ENCODE measurements at places on chromosomes 5 and 9.

DNA sequence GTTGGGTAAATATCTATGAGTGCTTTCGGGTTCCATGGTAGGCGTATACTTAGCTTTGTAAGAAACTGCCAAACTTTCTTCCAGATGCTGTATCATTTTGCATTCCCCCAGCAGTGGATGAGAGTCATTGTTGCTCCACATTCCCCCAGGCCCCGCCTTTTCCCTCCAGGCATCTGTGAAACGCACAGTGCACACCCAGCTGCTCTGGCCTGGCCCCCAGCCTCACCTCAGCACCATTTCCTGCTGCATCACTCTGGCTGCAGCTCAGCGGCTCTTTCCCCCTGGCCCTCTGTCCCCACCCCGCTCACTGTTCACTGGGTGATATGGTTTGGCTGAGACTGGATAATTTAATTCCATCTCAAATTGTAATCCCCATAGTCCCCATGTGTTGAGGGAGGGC, 76.6 kb upstream of the SPTLC1 start:
- no peak for DNase-seq

GRCh38 chr9:114008667-114009410, 69.3 kb downstream of the AMBP start:
- DNase-seq, result no peak

GRCh38 chr5:113293068-113293974, 141.5 kb downstream of the TSSK1B start:
- no peak for DNase-seq

GRCh38 chr5:114390431-114390830, 28.6 kb downstream of the KCNN2 start:
- no peak for DNase-seq

- DNase-seq, result no peak
Observed at GRCh38 chr9:91803151-91803940, 146.7 kb downstream of the ROR2 start.

- DNase-seq, result no peak
Observed at GRCh38 chr9:31135567-31135966, 1248.9 kb upstream of the ACO1 start.

DNA sequence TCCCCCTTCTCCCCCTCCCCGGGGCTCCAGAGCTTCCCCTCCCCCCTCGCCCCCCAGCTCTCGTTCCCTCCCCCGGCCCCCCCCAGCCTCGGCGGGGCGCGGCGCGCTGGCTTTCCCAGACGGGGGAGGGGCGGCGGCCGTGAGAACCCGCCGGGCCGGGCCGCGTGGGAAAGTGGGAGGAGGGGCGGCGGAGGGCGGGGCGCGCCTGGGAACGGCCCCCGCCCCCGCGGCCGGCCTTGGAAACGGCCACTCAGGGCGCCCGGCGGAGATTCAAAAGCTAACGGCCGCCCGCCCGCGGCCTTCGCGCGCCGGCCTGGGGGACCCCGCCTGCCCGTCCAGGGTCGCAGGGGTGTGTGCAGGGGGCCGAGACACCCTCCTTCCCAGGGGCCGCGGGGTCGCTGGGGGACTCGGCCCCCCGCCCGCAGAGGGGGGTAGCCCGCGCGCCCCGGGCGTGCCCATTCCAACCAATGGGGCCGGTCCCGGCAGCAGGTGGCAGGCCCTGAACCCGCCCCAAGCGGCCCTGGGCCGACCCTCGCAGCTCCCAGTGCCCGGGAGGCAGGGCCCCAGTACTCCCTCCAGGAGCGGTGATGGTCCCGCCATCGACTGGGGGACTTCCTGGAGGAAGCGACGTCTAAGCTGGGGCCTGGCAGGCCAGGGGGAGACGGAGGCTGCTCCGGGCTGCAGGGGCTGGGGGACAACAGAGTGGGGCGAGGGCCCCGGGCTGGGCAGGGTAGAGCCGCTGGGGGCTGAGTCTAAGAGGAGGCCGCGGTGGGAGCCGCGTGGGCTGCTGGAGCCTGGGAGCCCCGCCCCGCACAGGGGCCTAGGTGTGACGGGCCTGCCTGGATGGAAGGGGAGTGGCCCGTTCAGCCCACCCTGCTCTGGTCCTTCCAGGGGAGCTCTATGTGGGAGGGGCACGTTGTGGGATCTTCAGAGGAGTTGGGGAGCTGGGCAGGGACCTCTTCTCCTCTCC, 14.2 kb upstream of the NRARP start:
- no peak for DNase-seq

- no peak for DNase-seq
Observed at GRCh38 chr5:132746954-132747615, at the start of gene CCNI2. Gene CCNI2, plus strand, starts transcription at chr5:132747426. Its CDS starts 70 bp downstream, at chr5:132747496.

GRCh38 chr5:74464512-74465209, 175.9 kb downstream of the ENC1 start:
- no peak for DNase-seq

DNA sequence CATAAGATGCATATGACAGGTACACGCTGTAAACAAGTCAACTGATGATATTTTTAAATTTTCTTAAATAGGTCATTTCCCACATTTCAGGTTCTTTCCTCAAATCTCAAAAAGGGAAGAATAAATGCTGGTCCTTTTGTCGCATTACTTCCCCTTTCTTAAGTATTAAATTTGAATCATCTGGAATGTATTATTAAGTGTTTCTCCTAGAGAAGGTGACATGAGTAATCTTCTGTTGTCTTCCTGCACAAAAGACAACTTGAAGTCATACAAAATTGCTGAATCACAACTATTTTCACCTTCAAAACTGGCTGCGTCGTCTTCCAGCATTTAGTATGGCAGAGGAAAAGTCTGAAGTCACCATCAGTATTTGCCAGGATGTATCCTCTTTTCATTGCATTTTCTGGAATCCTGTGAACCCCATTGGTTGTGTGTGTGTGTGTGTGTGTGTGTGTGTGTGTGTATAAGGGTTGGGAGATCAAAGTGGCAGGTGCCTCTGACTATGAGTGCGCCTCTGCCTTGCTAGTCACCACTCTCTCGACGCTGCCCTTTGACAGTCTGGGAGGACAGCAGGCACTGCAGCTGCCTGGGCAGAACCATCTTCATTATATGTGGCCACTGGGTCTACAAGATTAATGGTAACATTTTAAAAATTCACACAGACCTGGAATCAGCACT, 86.9 kb downstream of the MVB12B start:
- DNase-seq, result no peak

DNA sequence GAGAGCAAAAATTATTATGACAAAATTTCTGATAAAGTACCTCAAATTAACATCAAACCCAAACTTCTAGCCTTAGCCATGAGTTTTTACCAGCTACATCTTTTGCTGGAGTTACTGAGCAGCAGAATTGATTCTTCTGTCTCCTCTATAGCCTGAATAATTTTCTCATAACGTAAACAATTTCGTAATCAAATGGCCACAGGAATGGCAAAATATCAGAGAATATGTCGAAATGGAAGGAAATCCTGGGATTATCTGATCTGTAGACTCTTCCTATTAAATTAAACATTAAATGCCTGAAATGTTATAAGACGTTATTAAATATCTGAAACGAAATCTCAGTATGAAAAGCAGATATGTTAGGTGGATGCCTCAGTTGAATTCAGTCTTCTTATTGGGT, 41.1 kb downstream of the LURAP1L start:
- DNase-seq, result no peak

- DNase-seq, result no peak
Observed at GRCh38 chr5:144979516-144980264, 809.0 kb downstream of the KCTD16 start.

DNA sequence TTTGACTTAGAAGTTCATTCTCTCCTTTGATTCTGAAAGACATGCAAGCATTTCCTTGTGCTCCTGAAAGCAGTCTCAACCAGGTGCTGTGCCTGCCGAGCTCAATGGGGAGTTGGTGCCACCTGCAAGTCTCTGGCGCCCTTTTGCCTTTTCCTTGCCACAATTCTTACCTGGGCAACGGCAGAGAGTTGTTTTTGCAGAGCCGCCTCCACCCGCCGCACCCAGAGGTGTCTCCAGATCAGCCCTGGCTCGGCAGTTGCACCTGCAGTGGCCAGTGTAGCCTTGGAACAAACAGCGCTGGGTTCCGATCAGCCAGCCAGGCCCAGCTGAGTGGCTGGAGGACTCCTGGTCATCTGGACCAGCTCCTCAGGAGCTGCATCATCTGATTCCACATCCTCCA, 262.9 kb downstream of the IRX2 start:
- no peak for DNase-seq

DNA sequence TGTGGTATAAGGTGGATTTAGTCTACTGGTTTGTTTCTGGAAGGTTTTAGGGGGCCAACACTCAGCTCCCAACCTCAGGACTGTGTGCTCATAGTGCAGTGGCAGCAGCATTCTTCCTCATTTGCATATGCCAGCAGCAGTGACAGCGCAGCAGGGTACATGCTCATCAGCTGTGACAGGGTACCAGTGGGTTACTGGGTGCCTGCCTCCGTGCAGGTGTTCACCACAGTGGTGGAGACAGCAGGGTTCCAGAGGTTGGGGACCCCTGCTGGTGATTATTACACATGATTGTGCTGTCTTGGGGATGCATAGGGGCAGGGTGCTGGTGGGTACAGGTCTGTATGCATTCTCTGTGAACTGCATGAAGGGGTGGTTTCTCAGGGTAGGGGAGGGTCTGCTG, 45.5 kb upstream of the IFNE start:
- no peak for DNase-seq

- no peak for DNase-seq
Observed at GRCh38 chr9:137619240-137620047, 639 bp downstream of the EHMT1 start.

GRCh38 chr9:93183663-93184431, at the start of gene WNK2:
Gene WNK2, plus strand, starts transcription at chr9:93184139. Its CDS starts 791 bp downstream, at chr9:93184930.
- DNase-seq, result no peak

GRCh38 chr5:87183896-87184295, 83.8 kb upstream of the RASA1 start:
- no peak for DNase-seq

DNA sequence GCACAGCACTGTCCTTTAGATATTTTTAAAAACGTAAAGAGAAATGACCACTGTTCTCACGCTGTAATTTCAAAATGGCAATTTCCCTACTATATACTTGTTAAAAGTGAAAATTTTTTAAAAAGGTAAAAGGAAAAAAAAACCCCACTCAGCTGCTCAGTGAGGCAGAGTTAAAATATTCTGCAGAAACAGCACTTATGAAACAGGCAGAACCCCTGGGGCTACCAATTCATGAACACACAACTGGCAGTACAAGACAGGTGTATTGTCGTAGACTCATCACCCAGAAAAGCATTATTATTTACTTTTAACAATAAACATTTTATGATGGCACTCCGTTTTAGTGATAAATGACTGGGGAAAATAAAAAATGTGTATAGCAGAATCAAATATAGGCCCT, 1.5 kb upstream of the RASGRF2 start:
- DNase-seq, result no peak

DNA sequence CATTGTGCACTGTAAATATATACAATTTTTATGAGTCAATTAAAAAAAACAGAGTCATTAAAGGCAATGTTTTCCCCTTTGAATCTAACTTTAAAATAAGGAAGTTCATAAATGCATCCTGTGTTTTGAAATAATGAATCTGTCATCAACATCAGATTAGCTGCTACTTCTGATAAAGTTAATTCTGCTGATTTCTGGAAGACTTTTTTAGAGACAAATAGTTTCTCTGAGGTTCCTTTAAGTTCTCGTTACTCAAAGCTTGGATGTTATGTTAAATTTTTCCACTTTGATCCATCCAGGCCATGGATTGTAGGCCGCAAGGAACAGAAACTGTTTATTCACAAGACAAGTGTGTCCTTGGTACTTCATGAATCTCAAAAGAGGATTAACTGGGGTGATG, 115.5 kb downstream of the CARTPT start:
- DNase-seq, result no peak

DNA sequence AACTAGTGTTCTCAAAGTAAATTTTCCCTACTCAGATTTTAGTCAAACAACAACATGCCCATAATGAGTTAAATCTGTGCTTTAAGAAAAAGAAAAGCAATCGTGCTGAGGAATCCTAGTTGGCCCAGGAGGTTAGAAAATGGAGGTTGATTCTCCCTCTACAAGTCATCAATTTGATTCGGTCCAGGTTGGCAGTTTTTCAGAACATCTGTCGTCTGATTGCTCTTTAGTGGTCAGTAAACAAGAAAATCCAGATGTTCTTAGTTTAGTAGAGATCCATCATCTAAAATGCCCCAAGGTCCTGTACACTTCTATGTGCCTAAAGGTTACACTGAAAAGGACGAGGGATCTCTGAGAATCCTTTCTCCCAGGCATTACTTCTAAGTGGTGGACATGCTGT, 659.2 kb downstream of the MTRR start:
- DNase-seq, result no peak

DNA sequence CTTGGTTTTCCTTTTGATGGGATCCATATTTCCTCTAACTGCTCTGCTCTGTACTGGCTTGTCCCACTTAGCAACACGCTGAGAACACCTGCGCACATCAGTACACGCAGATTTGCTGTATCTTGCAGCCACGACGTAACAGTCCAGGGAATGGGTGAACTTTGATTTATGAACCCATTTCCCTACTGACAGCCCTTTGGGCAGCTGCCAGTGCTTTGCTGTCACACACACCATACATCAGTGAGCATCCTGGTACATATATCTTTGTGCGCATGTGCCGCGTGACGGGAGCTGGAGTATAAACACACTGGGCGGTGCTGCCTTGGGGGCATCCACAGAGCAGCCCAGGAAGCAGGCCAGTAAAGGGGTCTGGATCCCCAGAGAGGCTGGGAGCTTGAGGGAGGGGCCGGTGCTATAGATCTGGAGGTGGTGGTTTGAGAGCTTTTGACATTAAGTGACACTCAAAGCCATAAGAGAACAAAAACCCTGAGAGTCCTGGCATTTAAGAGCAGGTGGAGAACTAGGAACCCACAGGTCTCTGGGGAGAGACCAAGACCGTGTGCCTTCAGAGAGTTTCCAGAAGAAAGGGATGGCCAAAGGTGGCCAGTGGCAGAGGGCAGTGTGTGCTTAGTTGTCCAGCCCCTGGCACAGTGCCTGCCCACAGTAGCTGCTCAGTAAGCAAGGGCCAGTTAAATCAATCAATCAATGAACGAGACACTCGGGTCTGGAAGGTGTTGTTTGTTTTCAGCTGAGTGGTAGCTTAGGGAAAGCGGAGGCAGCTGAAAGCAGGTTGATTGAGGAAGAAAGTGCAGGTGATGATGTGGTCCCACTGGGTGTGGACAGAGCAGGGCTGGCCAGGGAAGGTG, 53.7 kb downstream of the LMX1B start:
- DNase-seq, result no peak

DNA sequence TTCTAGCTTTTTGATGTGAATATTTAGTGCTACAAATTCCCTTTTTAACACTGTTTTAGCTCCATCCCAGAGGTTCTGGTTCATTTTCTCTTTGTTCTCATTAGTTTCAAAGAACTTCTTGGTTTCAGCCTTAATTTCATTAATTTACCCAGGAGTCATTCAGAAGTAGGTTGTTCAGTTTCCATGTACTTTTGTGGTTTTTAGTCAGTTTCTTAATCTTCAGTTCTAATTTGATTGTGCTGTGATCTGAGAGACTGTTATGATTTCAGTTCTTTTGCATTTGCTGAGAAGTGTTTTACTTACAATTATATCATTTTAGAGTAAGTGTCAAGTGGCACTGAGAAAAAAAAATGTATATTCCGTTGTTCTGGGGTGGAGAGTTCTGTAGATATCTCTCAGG, 240.1 kb upstream of the RASA1 start:
- no peak for DNase-seq
